ENCODE measurements at places on chromosomes 3 and 15. TPM values are rescaled to one million over a fixed set of nuclear protein-coding genes. Genes with fewer than 3 reads are reported as not detected.

DNA sequence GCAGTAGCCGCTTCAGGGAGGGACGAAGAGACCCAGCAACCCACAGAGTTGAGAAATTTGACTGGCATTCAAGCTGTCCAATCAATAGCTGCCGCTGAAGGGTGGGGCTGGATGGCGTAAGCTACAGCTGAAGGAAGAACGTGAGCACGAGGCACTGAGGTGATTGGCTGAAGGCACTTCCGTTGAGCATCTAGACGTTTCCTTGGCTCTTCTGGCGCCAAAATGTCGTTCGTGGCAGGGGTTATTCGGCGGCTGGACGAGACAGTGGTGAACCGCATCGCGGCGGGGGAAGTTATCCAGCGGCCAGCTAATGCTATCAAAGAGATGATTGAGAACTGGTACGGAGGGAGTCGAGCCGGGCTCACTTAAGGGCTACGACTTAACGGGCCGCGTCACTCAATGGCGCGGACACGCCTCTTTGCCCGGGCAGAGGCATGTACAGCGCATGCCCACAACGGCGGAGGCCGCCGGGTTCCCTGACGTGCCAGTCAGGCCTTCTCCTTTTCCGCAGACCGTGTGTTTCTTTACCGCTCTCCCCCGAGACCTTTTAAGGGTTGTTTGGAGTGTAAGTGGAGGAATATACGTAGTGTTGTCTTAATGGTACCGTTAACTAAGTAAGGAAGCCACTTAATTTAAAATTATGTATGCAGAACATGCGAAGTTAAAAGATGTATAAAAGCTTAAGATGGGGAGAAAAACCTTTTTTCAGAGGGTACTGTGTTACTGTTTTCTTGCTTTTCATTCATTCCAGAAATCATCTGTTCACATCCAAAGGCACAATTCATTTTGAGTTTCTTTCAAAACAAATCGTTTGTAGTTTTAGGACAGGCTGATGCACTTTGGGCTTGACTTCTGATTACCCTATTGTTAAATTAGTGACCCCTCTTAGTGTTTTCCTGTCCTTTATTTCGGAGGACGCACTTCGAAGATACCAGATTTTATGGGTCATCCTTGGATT lies at the start of gene MLH1:
TSS of gene MLH1 (plus strand) at position 193 of the 958 bp plus-strand sequence. CDS start at position 223, 30 bp downstream.
- H3K36me3 ChIP-seq = peaks cover 26% of the 10 kb centered on the region
- peak within 1 kb of the TSS; percentile 67 for H3K4me3 ChIP-seq
- DNase-seq = peak; percentile 96
- peaks cover 48% of the 10 kb centered on the region for H3K4me1 ChIP-seq
- H3K27ac ChIP-seq = peak within 1 kb of the TSS; percentile 98
- no peaks in the 10 kb centered on the region for H3K27me3 ChIP-seq

GRCh38 chr15:98121957-98122356 lies 161.5 kb downstream of the ARRDC4 start:
- H3K36me3 ChIP-seq = no peaks in the 10 kb centered on the region
- H3K27ac ChIP-seq = no peak overlapping the region
- H3K4me3 ChIP-seq = no peak overlapping the region

GRCh38 chr15:81268881-81269601 lies 54.9 kb downstream of the STARD5 start:
- H3K36me3 ChIP-seq = no peaks in the 10 kb centered on the region
- H3K4me1 ChIP-seq = peaks cover 16% of the 10 kb centered on the region
- DNase-seq = no peak
- no peak overlapping the region for H3K4me3 ChIP-seq
- no peak overlapping the region for H3K27ac ChIP-seq

DNA sequence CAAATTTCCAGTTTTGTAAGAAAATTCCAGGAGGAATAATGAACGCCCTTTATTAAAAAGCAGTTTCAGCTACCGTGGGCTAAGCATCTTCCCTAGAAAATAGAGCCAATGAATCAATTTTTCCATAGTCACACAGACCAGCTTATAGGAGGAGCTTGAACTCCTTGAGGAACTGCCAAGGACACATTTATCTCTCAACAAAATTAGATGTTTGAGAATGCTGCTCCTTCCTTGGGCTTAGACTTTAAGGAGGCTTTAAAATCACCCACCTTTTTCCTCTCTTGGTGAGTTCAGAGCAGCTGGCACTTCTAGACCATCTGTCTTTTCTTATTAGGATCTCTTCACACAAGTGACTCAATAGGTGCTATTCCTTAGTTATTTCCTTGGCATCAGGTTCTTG lies 588.0 kb downstream of the SQOR start:
- H3K36me3 ChIP-seq = no peaks in the 10 kb centered on the region
- DNase-seq = no peak
- H3K4me3 ChIP-seq = no peak overlapping the region

- no peak overlapping the region for H3K4me3 ChIP-seq
- DNase-seq = no peak
- H3K4me1 ChIP-seq = peaks cover 55% of the 10 kb centered on the region
- peak overlapping the region; percentile 78 for H3K27ac ChIP-seq
- no peaks in the 10 kb centered on the region for H3K36me3 ChIP-seq
These were observed 179.6 kb downstream of the P3H2 start for GRCh38 chr3:189941125-189941524.

GRCh38 chr15:88029696-88030095 lies 226.8 kb downstream of the NTRK3 start:
- no peak overlapping the region for H3K4me3 ChIP-seq
- DNase-seq = no peak
- H3K27ac ChIP-seq = no peak overlapping the region
- H3K36me3 ChIP-seq = no peaks in the 10 kb centered on the region
- H3K4me1 ChIP-seq = no peaks in the 10 kb centered on the region
- no peaks in the 10 kb centered on the region for H3K27me3 ChIP-seq

DNA sequence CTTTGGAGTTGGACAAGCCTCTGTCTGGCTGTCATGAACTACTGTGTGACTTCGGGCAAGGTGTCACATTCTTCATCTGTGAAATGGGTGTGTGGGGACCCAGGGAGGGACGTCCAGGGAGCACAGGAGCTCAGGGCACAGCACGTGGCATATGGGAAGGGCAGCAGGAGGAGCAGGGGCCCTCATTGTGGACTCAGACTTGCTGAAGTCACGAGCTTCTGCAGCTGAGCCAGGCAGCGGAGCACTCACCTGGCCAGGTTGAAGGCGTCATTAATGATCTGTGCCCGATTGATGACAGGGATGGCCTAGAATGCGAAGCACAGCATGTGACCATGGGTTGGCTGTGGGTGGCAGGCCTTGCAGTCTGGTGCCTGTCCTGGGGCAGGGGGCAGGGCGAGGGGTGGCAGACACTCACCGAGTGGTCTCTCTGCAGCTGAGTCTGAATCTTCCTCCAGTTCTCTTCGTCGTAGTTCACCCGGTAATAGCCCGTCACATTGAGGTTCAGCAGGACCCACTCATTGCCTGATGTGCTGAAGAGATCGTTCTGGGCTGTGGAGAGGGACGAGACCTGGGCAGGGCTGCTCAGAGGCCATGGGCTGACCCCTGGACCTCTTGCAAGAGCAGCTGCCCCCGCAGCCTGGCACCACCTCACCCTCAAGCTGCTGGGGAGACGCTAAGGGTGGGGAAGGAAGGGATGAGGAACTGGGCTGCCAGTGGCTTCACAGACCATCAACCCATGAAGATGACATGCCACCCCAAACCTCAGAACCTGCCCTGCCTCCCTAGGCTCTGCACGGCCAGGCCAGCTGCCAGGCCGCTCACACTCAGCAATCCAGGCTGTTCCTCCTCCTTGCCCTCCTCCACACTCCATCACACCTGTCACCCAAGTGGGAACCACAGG lies 15.4 kb downstream of the ANPEP start:
- no peak for DNase-seq
- no peak overlapping the region for H3K4me3 ChIP-seq
- H3K27ac ChIP-seq = no peak overlapping the region

GRCh38 chr3:164737174-164737573 lies 341.1 kb downstream of the SI start:
- H3K36me3 ChIP-seq = no peaks in the 10 kb centered on the region
- no peaks in the 10 kb centered on the region for H3K4me1 ChIP-seq
- no peaks in the 10 kb centered on the region for H3K27me3 ChIP-seq
- H3K27ac ChIP-seq = no peak overlapping the region

- no peaks in the 10 kb centered on the region for H3K27me3 ChIP-seq
- no peak overlapping the region for H3K27ac ChIP-seq
- H3K36me3 ChIP-seq = no peaks in the 10 kb centered on the region
- H3K4me1 ChIP-seq = no peaks in the 10 kb centered on the region
These were observed 680.8 kb downstream of the GBE1 start for GRCh38 chr3:81080608-81081007.

DNA sequence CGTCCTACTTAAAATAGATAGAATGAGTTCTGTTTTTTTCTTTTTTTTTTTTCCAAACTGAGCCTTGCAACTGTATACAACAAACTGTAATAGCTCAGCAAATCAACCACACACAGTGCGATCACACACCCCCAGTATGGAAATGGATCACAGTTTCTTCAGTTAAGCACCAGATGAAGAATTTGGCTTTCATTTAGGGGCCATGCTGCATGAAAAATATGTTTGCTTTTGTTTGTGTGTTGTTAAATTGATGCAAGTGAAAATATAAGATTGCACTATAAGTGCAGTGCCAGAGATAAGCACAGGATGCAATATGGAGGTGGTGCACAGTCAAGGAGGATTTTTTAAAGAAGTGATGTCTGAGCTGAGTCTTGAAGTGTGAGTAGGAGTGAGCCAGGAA lies 17.8 kb downstream of the CCDC54 start:
- H3K27ac ChIP-seq = no peak overlapping the region
- no peak overlapping the region for H3K4me3 ChIP-seq
- H3K27me3 ChIP-seq = no peaks in the 10 kb centered on the region
- H3K4me1 ChIP-seq = no peaks in the 10 kb centered on the region

DNA sequence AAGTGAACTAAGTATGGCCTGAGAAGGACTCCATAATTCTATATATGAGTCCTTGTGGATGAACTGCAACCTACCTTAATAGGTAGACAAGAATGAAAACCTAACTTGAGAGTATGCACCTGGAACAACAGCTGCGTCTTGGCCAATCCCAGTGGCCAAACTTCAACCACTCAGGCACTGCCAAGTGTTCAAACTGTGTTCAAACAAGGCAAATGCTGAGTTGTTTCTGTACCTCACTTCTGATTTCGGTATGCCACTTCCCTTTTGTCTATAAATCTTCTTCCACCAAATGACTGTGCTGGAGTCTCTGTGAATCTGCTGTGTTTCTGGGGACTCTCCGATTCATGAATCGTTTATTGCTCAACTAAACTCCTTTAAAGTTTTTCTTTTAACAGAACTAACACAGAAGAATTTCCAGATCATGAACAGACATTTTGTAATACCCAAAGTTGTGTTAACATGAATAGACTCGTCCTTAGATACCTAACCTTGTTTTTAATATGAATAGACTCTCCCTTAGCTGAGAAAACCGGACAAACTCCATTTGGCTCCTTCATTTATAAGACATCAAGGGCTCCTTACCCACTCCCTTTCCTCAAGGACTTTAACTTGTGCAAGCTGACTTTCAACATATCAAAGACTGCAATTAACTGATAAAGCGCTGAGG lies 4.1 kb downstream of the ZNF717 start:
- H3K36me3 ChIP-seq = peaks cover 51% of the 10 kb centered on the region
- H3K4me1 ChIP-seq = peaks cover 7% of the 10 kb centered on the region
- no peak overlapping the region for H3K4me3 ChIP-seq
- no peak overlapping the region for H3K27ac ChIP-seq
- no peak for DNase-seq

DNA sequence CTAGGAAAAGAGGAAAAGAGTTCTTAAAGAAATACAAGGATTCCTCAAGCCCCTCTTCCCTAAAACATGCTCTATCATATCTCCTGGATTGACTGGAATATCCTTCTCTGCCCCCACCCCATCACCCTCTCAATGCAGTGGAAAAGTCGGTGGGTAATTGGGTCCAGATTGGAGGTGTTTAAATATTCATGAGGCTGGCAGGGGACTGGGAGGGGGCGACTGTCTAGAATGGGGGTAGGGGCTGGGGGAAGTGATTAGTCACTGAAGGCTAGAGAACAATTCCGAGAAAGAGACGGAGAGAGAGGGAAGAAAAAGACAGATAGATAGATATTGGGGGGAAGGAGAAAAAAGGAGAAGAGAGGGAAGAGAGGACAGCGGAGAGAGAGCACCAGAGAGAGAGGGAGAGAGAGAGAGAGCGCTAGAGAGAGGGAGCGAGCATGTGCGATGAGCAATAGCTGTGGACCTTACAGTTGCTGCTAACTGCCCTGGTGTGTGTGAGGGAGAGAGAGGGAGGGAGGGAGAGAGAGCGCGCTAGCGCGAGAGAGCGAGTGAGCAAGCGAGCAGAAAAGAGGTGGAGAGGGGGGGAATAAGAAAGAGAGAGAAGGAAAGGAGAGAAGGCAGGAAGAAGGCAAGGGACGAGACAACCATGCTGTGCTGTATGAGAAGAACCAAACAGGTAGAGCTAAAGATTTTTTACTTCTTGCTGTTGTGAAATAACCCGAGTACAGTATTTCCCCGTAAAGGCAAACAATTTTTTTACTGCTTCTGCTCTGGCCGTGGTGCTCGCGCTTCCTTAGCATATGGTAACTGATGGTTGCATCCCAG lies at the start of gene GAP43:
TSS of gene GAP43 (plus strand) at position 467 of the 825 bp plus-strand sequence. CDS start at position 647, 180 bp downstream.
- peaks cover 18% of the 10 kb centered on the region for H3K4me1 ChIP-seq
- DNase-seq = no peak
- peak within 1 kb of the TSS; percentile 14 for H3K4me3 ChIP-seq
- peaks cover 24% of the 10 kb centered on the region for H3K27me3 ChIP-seq
- no peaks in the 10 kb centered on the region for H3K36me3 ChIP-seq
- H3K27ac ChIP-seq = no peak within 1 kb of the TSS

DNA sequence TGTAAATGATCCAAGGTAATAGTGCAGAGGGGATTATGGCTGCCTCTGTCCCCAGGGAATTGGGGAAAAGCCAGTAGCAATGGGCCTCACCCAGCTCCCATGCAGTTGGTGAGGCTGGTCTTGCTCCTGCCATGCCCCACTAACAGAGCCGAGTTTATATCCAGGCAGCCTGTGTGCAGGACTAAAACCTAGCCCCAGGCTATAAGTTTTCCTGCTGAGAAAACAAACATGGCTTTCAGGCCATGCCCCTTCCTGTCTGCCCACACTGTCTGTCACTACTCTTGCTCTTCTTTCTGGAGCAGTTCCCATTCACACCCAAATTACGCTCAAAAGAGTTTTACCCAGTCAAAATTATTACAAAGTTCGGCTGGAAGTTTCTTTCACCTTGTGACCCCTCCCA lies 73.5 kb upstream of the SPATA16 start:
- no peak overlapping the region for H3K4me3 ChIP-seq
- H3K4me1 ChIP-seq = no peaks in the 10 kb centered on the region
- DNase-seq = no peak
- H3K36me3 ChIP-seq = no peaks in the 10 kb centered on the region
- no peaks in the 10 kb centered on the region for H3K27me3 ChIP-seq

DNA sequence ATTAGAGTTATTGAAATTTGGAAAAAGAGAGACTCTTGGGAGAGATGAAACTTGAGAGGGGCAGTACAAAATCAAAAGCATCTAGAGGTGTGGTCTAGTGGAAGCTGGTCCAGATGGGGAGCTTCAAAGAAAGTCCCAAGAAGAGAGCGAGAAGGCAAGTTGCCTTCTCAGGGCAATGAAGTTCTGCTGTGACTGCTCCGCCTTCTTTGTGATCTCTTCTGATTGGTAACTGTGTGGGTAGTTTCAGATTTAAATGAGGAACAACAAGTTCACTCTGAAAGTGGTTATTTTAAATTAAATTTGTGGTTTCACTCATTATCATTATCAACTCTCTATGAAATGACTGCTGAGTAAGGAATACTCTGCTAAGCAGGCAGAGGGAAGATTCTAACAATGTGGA lies 233.3 kb downstream of the NLGN1 start:
- no peaks in the 10 kb centered on the region for H3K27me3 ChIP-seq
- no peaks in the 10 kb centered on the region for H3K4me1 ChIP-seq

CHRM5 gene
- total RNA-seq = not detected

SLC28A2 gene
- not detected for total RNA-seq

TGM5 gene
- 62.9 TPM for total RNA-seq

CSTA gene
- total RNA-seq = 186 TPM

GRK7 gene
- 0.11 TPM for total RNA-seq

MESP2 gene
- not detected for total RNA-seq

SPESP1 gene
- 4.1 TPM for total RNA-seq

CLDN18 gene
- not detected for total RNA-seq

AGBL1 gene
- total RNA-seq = 0.23 TPM

Data from suprapubic skin (tissue), 4 donors.